Forelimb muscle (tissue), 1 donor: ENCODE measurements at places on chromosomes 12 and 14.

DNA sequence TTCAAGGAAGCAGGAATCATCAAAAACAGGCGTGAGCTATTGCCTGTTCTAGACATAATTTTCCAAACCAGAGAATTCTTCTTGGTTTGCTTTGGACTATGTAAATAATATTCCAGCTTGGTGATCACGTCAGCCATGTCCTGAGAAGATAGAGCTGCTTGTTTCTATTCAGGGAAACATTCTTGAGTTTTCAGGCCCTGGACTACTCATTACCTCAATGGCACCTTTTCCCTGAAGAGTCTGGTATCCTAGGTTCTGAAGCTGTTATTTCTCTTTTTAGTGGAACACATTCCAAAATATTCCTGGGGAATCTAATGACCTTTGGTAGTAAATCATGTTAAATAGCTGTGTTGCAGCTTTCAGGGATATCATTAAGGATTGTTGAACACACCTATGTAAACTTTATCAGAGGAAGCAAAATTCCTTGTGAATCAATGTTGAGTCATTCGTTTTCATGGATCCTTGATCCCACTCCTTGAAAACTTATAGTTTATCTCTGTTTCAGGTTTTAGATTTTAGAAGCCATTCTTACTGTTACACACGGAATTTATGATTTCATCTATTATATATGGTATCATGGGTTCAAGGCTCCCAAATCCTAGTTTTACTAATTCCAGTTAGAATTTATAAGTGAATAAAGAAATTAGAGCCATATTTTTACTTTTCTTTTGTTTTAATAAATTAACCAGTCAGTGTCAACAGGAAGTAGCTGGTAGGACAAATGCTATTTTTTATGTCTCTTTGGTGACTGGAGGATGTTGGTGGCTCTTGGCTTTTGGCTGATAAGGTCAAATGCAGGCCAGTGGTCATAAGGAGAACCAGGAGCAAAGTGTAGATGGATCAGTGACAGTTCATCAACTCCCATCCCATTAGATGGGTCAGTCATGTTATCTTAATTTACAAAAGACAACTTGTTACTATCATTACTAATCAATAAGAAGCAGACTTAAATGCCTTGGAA lies 380.1 kb downstream of the ZFP36L1 start:
- no peak for DNase-seq

DNA sequence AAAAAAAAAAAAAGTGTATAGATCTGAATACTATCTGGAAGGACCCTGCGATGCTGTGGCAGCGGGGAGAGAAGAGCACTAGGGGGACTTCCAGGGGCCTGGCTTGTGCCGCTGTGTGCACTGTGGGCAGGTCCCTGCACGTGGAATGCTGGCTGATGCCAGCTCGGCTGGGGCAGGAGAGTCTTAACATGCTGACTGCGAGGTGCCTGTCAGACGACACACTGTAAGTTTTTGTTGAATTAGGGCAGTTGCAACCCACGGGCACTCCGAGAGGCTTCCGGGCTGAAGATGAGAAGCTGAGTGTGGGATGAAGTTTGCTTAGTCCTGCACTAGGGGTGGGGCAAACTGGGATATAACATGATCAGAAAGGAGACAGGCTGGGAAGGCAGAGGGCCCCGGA lies 10.7 kb downstream of the GLT1D1 start:
- no peak for DNase-seq

- DNase-seq, result no peak
Observed at GRCh38 chr12:118102070-118102469, 1.7 kb downstream of the VSIG10 start.

DNA sequence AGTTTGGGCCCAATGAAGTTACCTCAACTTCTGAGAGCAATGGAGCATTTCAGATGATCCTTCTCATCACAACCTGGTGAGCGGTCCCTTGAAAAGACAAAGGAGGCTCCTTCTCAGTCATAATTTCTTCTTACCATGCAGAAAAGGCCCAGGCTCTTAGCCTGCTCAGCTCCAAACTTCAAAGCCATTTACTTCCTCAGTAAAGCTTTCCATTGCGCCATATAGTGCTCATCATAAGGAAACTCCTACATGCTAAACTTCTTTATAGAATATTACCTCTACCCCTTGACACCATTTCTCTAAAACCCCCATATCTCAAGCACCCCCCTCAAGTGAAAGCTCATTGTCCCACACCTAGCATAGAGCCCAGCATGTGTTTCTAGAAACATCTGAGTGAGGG lies 127.1 kb downstream of the GTF2A1 start:
- no peak for DNase-seq

- DNase-seq, result no peak
Observed at GRCh38 chr12:55728186-55728938, 447 bp downstream of the CD63 start.

DNA sequence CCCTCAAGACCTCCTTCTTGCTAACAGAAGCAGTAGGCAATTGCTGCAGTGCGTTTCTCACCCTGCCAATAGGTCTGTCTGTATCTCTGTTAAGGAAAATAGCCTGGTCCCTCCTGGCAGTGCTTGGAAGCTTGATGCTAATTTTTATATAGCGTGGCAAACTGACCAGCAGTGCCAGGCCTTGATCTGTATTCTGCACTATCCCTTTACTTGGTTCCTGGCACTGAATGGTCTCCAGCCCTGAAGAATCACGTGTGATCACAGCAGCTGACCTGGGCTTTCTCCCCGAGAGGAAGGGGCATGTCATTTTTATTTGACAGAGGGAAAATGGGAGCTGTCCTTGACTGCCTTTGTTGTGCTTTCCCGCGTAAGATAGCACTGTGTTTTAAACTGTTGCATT lies 48.7 kb upstream of the TRAF3 start:
- DNase-seq, result no peak

DNA sequence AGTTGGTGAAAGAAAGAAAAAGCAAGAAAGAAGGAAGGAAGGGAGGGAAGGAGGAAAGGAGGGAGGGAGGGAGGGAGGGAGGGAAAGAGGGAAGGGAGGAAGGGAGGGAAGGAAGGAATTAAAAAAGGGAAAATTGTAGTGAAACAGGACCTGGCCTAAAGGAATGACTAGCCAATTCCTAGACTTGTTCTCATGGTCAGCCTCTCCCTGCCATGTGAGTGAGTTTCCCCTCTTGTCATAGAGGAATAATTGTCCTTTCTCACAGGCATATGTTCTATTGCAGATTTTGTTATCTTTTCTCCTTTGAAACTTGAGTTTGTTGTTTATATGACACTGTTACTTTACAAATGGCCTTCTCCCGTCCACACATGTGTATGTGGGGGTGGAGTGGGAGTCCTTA lies 81.9 kb downstream of the TMEM260 start:
- DNase-seq, result no peak

DNA sequence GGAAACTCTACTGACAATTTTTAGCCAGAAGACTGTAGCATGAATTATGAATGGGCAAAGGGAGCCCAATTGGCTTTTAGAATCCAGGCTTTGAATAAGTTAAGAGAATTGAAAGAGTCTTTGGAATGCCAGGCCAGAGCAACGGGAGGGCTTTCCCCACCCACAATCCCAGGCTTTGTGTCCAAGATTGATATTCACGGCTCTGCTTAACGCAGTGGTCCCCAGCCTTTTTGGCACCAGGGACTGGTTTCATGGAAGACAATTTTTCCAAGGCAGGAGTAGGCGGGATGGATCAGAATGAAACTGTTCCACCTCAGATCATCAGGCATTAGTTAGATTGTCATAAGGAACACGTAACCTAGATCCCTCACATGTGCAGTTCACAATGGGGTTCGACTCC lies 79.6 kb downstream of the EPS8 start:
- DNase-seq, result no peak

DNA sequence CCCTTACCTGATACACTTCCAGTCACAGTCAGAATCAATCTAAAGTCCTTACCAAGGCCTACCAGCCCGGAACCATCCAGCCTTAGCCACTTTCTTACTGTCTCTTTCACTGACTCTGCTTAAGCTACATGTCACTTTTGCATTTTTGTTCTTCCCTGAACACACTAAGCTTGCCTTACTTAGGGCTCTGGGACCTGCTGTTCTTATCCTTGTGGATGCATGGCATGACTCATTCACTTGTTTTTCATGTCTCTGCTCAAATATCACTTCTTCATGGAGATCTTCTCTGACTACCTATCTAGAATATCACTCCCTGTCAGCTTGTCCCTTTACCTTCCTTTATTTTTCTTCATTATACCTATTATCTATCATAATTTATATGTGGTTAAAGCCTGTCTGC lies 65.6 kb upstream of the ZDHHC17 start:
- no peak for DNase-seq

GRCh38 chr14:92756446-92756845 lies 8.0 kb upstream of the LGMN start:
- DNase-seq, result no peak

- no peak for DNase-seq
Observed at GRCh38 chr12:91441246-91441645, 258.6 kb upstream of the DCN start.

DNA sequence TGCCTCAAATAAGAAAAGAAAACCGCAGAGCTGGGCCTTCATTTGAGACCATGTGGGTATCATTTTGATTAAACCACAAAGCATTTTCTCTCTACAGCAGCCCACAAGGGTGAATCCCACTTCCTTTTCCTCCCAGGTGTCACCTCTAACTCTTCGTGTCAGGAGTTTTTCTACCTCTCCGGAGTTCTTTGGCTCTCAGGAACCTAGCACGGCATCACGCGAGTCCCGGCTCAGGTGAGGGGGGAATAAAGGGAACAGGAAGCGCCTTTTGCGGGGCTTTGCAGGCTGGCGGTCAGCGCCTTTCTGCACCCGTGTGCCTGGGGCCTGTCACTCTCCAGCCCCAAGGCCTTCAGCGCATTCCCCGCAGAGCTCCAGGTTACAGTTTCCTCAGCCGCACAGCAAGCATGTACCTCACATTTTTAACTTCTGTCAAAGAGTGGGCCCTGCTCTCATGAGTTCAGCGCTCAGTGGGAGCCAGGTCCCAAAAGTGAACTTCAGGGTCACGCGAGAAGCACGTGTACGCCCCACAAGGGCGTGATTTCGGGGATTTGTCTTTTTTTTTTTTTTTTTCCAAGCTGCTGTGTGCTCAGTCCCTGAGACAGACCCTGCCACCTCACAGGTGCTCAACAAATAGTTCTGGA lies 740 bp upstream of the PRPF40B start:
- no peak for DNase-seq

GRCh38 chr14:64654246-64654900 lies 49.9 kb upstream of the PLEKHG3 start:
- DNase-seq, result peak; percentile 46

DNA sequence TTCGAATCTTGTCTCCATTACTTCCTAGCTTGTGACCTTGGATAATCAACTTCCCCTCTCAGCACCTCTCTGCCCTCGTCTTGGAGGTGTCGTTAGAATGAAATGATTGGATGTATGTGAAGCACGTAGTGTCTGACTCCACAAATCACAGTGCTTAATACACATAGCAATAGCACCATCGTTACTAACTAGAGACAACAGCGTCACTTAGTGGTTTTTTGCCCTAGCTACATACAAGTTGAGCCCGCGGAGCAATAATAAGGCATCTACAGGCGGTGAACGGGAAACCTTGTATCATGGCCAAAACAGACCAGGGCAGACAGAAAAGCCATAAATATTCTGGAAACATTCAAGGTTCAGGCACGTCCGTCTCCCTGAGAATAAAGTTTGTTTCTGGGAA lies 154.9 kb downstream of the ASCL4 start:
- no peak for DNase-seq

DNA sequence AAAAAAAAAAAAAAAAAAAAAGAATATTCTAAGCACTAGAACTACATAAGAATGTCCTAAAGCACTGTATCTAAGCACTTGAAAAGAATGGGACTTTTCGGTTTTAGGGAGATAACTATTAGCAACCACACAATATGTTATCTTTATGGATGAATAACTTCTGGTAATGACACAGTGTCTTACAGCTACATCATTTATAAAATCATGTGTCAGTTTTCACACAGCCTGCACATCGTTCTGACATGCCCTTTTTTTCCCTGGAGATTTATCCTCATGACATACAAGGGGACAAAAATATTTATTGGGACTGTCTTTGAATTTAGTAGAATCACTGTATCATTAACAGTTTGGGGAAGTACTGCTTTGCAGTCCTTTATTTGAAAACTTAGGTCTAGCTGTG lies 17.3 kb downstream of the TMEM19 start:
- DNase-seq, result no peak

- no peak for DNase-seq
Observed at GRCh38 chr12:9925705-9926393, 6.3 kb downstream of the CLEC2A start.

DNA sequence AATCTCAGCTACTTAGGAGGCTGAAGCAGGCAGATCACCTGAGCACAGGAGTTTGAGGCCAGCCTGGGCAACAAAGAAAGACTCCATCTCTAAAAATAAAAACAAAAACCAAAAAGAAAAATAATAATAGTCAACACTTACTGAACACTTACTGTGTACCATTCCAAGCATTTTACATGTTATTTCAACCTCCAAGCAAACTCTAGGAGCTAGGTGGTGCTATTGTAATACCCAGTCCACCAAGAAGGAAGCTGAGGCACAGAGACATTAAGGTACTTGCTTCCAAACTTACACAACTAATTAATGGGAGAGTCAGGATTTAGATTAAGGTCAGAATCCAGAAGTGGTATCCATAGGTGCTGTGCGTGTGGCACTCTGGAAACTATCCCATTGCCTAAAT lies 13.7 kb upstream of the OR6J1 start:
- DNase-seq, result no peak

DNA sequence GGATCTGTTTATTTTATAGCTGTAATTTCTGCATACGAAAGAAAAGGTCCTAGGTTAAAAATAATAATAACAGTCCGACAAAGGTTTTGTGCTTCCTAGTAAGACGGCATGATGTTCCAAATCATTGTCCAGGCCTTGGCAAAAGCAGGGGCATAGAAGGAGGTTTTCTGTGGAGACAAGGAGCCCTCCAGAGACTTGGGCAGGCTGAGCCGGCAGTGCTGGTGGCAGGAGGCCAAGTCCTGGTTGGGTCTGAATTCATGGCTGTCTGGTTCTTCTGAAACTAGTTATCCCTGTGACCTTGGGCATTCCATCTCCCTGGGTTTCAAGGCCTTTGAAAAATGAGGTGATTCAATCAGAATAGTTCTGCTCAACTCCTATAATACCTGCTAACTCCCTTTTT lies 44.0 kb downstream of the KCNK13 start:
- DNase-seq, result no peak

DNA sequence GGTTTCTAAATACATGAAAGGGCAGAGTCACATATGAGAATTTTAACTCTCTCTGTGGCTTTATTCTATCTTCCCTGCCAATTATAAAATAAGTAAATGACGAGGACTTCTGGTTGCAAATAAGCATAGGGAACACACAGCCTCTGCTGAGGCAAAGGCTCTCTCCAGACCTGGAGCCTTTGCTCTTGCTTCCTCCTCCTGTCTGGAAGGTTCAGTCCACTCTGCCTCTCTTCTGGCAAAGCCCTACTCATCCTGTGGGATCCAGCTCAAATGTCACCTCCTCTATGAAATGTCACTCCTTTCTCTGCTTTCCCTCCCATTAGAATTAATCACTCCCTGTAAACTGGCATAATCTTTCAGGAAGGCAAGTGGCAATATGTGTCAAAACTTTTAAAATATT lies 41.9 kb downstream of the PKP2 start:
- no peak for DNase-seq
